Activated CD4-positive, alpha-beta T cell treated with anti-CD3 and anti-CD28 coated beads for 4 hours (primary cell): ENCODE measurements at places on chromosomes 2 and 18.

DNA sequence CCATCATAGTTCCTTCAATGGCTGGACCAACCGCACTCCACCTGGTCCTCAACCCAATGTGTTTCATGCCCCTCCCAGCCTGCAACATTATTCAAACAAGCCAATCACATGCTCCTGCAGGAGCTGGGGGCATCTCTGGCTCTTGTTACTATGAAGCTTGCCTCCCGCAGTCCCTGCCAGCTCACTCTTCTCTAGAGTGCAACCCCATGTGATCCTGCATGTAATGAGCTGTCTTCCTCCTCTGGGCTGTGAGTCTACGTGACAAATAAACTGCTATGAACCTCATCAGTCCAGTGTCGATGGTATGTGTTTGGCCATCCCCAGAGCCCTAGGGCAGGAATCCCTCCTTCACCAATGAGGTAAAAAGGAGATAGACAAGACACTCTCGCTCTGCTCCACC lies 15.8 kb upstream of the BOD1L2 start:
- DNase-seq, result no peak

DNA sequence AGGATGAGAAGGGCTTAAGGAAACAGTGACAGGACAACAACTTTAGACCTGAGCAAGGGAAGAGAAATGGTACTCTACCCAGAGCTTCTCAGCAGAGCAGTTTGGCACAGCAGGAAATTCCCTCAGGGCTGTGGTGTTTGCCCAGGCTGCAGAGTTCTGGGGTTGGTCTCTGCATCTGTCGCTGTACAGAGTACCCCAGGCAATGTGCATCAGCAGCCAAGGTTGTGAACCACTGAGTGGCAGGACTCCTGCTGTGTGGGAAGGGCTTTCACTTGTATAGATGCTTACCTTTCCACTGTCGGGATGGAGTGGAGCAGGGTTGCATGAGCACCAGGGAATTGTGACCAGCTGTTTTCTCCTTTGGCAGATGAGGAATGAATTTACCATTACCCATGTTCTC lies 21.2 kb downstream of the STAMBP start:
- no peak for DNase-seq

DNA sequence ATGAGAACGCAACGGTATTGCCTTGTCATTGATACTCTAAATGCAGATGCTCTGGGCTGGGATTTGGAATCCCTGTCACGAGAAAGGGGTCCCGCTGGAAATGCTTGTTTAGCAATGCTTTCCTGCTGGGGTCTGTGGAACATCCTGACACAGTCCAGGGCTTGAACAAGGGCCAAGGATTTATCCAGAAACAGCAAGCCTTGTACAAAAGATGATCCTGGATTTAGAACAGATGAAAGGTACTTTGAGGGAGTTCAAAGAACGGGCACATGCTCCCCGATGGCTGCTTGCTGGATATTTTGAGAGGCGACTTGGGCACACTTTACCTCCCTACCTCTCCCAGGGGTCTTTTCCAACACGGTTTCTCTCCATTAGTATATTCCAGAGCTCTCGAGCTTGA lies 108.1 kb upstream of the CELF4 start:
- DNase-seq, result no peak

- no peak for DNase-seq
Observed at GRCh38 chr18:12597760-12598159, 60.1 kb downstream of the SPIRE1 start.

GRCh38 chr2:237980087-237980486 lies 13.3 kb downstream of the UBE2F start:
- DNase-seq, result no peak
